ENCODE measurements at places on chromosomes 13 and 19. TPM values are rescaled to one million over a fixed set of nuclear protein-coding genes. Genes with fewer than 3 reads are reported as not detected.

Gene CTXN1
- total RNA-seq: 6.5 TPM

- H3K4me1 ChIP-seq: no peaks in the 10 kb centered on the region
- H3K4me3 ChIP-seq: no peak overlapping the region
- H3K27ac ChIP-seq: no peak overlapping the region
- no peaks in the 10 kb centered on the region for H3K27me3 ChIP-seq
- no peak for DNase-seq
- H3K36me3 ChIP-seq: no peaks in the 10 kb centered on the region
Observed at GRCh38 chr19:37966662-37967231, 59.7 kb downstream of the SIPA1L3 start.

DNA sequence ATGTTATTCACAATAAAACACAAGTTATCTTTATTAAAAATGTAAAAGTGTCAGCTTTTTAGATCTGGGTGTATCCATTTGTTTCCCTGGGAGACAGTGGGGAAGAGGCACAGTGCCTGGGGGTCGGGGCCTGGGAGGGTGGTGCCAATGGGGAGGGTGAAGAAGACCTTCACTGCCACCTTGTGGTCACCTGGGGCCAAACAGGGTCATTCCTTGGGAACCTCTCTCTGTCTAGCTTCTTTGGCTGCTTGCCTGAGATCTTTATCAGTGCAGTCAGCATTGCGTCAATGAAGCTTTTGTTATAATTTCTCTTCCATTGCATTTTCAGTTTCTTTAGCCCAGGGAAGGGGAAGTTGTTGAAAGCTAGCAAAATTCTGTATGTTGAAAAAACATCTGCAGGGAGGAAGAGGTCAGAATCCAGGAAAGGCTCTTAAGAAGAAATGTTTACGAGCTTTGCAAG lies 39.1 kb downstream of the PCDH8 start:
- no peaks in the 10 kb centered on the region for H3K4me1 ChIP-seq
- no peaks in the 10 kb centered on the region for H3K36me3 ChIP-seq
- no peak overlapping the region for H3K27ac ChIP-seq
- H3K4me3 ChIP-seq: no peak overlapping the region

Gene WDR87
- not detected for total RNA-seq

Gene ZNF584
- 12.7 TPM for total RNA-seq

DNA sequence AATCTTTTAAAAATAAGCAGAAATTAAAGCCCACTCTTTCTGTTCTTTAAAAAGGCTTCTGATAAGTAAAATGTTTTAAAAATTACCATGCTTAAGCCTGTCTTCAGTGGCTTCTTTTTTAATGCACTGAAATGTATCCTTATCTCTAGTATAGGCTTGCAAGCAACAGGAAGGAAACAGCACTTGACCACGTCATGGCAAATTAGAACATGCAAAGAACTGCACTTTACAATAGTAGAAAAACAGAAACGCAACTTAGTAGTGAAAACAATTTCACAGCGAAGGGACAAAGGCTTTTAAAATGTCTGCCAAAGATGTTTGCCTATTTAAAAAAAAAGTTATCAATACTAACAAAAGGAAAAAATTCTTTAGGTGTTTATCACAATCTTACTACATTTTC lies 36.3 kb downstream of the ELF1 start:
- no peak overlapping the region for H3K4me3 ChIP-seq
- DNase-seq: peak; percentile 51
- H3K27me3 ChIP-seq: no peaks in the 10 kb centered on the region
- peaks cover 95% of the 10 kb centered on the region for H3K4me1 ChIP-seq

DNA sequence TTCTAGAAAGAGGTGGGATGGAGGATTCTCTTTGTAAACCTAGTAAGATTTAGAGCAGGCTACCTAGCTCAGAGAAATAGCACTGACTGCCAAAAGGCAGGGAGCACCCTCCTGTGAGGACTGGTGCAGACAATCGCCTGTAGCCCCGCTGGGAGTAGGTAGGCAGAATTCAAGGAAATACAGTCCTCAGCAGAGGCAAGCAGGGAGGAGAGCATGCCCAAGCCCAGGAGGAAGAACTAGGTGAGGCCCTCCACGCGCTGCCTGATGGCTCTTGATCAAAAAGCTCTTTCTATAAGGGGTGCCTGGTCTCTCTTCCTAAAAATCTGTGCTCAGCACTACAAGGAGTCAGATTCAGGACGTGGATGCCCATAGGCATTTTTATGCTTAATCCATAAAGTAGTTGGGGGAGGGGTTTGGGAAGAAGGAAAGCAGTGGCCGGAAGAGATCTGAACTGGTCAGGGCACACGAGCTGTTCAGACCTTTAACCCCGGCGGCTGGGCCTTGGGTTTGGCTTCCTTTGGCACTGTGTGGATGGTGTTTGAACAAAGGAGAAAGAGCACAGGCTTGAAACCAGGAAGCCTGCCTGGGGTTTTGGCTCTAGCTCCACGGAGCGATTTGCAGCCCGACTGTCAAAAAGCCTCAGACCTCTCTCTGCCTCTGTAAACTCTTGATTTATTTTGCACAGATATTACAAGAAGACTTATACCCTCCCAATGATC lies 320.6 kb downstream of the FOXO1 start:
- H3K4me3 ChIP-seq: no peak overlapping the region
- peak overlapping the region; percentile 13 for H3K27ac ChIP-seq
- no peaks in the 10 kb centered on the region for H3K36me3 ChIP-seq
- no peaks in the 10 kb centered on the region for H3K27me3 ChIP-seq

DNA sequence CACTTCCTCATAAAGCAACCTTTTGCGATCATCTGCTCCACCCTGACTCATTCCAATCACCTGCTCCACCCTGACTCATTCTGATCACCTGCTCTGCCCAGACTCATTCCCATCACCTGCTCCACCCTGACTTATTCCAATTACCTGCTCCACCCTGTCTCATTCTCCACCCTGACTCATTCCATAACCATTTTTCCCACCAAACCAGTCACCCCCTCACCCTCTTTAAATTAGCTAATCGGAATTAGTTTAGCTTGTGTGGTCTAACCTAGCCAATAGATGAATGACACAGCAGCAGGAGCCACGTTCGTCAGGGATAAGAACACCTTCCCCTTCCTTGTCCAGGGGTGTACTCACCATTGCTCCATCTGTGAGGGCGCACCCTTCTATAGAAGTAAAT lies 134.0 kb downstream of the COG6 start:
- no peak overlapping the region for H3K4me3 ChIP-seq
- H3K27me3 ChIP-seq: no peaks in the 10 kb centered on the region
- DNase-seq: no peak
- H3K4me1 ChIP-seq: no peaks in the 10 kb centered on the region

- no peak overlapping the region for H3K4me3 ChIP-seq
- H3K36me3 ChIP-seq: no peaks in the 10 kb centered on the region
- H3K27me3 ChIP-seq: peaks cover 96% of the 10 kb centered on the region
Observed at GRCh38 chr19:17797424-17798201, 2.7 kb downstream of the B3GNT3 start.

DNA sequence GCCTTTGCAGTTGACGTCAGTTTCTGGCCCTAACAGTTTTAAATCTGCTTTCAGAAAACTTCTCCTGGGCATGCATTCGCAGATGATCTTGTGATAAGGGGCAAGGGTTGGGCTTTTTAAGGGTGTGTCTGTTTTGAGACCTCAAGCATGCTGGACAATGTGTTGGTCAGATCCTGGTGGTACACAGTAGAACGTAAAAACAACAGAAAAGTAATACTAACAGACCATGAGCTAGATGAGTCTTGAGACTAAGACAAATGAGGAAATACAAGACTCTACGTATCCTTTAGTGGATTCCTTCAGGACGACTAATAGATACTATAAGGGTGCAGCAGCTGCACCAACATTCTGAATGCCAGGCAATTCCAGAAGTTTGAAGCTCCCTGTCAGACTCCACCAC lies 237.6 kb downstream of the DNAJC15 start:
- H3K4me3 ChIP-seq: no peak overlapping the region
- no peaks in the 10 kb centered on the region for H3K36me3 ChIP-seq
- H3K27me3 ChIP-seq: no peaks in the 10 kb centered on the region
- H3K27ac ChIP-seq: no peak overlapping the region
- DNase-seq: no peak

- DNase-seq: no peak
- no peaks in the 10 kb centered on the region for H3K27me3 ChIP-seq
- H3K4me3 ChIP-seq: no peak overlapping the region
- no peaks in the 10 kb centered on the region for H3K4me1 ChIP-seq
- no peak overlapping the region for H3K27ac ChIP-seq
Observed at GRCh38 chr13:111361046-111361872, 40.8 kb downstream of the TEX29 start.

DNA sequence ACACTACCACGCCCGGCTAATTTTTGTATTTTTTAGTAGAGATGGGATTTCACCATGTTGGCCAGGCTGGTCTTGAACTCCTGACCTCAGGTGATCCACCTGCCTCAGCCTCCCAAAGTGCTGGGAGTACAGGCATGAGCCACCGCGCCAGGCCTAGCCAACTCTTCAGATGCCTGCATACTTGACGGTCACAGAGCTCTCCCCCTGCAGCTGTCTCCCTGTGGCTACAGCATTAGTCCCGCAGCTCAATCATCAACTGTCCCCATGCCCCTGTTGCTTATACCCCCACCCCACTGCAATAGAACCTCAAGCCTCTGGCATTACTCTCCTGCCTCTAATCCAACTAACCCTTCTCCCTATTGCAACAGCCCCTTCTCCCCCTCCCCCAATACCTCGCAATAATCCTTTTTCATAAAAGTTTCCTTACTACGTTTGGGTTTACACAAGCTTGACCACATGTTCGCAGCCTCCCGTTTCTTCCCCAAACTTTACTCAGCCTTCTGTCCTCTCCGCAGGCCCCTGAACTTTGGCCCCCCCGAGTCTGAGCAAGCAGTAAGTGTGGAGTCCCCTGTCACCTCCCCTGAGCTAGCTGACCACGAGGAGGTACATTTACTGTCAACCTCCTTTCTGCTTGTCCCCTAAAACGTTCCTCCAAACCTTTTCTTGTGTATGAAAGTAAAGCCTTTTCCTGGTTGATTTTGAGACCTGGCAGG lies 1.7 kb downstream of the ZNF77 start:
- no peak for DNase-seq
- no peaks in the 10 kb centered on the region for H3K4me1 ChIP-seq

- H3K36me3 ChIP-seq: no peaks in the 10 kb centered on the region
- no peak for DNase-seq
- H3K27ac ChIP-seq: no peak overlapping the region
- no peak overlapping the region for H3K4me3 ChIP-seq
Observed at GRCh38 chr19:20103091-20103740, 25.4 kb downstream of the ZNF90 start.

Gene TLE6
- 3.3 TPM for total RNA-seq

DNA sequence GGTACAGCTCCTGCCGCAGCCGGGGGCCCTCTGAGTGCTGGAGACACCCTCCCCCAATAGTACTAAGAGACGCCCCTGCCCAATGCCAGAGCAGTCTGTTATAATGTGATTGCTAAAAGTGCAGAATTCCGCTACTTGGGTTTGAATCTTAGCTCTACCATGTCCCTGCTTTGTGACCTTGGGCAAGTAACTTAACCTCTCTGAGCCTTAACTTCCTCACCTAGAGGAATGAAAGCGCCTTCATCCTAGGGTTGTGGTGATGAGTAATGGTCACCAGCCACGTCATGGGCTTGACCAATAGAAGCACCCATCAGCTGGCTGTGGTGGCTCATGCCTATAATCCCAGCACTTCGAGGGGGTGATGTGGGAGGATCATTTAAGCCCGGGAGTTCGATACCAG lies 6.5 kb downstream of the PLEKHG2 start:
- H3K36me3 ChIP-seq: no peaks in the 10 kb centered on the region
- DNase-seq: no peak
- H3K27me3 ChIP-seq: no peaks in the 10 kb centered on the region
- H3K27ac ChIP-seq: no peak overlapping the region
- H3K4me3 ChIP-seq: no peak overlapping the region
- no peaks in the 10 kb centered on the region for H3K4me1 ChIP-seq

Gene CLPTM1
- total RNA-seq: 113 TPM

DNA sequence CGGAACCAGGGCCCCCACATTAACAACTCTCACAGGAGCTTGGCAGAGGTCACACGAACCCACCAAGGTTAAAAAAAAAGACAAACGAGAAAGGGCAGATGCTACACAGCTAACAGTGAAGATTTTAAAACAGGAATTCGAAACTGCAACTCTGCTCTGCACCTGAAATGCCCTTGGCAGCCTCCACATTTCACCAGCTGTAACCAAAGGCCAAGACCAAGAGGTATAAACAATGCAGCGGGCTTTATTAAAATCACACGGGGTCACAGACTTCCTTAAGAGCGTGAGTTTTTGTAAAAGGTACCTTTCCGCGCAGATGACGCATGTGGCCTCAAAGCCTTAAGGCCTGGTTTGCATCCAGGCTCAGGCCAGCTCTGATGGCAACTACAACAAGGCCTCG lies 88.2 kb downstream of the STK24 start:
- no peaks in the 10 kb centered on the region for H3K36me3 ChIP-seq
- H3K27me3 ChIP-seq: no peaks in the 10 kb centered on the region
- peaks cover 51% of the 10 kb centered on the region for H3K4me1 ChIP-seq
- H3K27ac ChIP-seq: no peak overlapping the region
- no peak overlapping the region for H3K4me3 ChIP-seq

DNA sequence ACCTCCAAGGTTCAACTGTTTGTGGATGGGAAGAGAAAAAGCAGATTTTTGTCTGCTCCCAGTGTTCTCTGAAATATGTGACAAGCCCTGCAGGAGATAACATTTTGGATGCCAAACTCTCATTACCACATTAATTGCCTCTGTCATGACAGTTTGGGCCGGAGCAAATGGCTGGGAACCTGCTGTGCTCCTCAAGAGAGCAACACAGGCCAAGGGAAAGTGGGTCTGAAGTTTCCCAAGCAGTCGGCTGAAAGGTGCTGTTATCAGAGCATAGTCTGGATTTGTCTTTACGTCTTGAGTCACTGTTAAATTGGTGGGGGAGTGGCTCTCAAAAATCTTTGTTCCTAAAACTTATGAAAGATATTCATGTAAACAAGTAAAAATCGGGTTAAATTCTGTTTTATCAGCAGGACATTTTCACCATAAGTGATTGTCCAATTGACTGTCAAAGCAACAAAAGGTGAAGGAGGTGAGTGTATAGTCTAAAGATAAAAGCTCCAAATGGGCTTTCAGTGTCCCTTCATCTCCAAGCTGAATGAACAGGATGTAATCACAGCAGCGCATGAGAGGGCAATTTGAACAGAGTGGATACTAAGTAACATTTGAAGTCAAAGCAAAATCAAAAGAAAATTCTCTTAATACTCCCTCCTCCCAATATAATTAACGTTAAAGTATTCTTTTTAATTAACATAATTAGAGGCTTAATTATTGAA lies 844.8 kb downstream of the PCDH17 start:
- no peak overlapping the region for H3K27ac ChIP-seq
- no peak overlapping the region for H3K4me3 ChIP-seq
- no peaks in the 10 kb centered on the region for H3K4me1 ChIP-seq
- H3K27me3 ChIP-seq: no peaks in the 10 kb centered on the region
- no peak for DNase-seq
- no peaks in the 10 kb centered on the region for H3K36me3 ChIP-seq

Gene CABP5
- total RNA-seq: not detected

Gene CEACAM4
- 13.7 TPM for total RNA-seq

DNA sequence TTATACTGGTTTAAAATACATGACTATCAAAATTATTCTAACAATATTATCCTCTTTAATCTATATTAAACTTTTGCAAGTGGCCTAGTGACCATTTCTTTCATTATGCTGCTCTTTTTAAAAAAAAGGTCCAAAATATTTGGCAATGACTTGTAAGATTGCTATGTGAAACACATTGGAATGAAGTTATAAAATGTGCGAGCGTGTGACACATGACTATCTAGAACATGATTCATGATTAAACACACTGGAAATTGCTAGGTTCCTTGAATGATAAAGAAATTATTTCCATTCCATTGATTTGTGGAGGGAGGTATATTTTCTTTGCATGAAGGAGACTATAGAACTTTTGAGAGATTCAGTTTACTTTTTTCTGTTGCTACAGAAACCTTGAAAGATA lies 739.1 kb downstream of the DIAPH3 start:
- DNase-seq: no peak
- no peaks in the 10 kb centered on the region for H3K27me3 ChIP-seq
- no peaks in the 10 kb centered on the region for H3K36me3 ChIP-seq
- H3K4me1 ChIP-seq: no peaks in the 10 kb centered on the region
- H3K27ac ChIP-seq: no peak overlapping the region

Data from left lung (tissue), 14 donors.